DMS79 treated with DMSO at 0.1 percent for 48 hours (cell line): ENCODE measurements at places on chromosomes 4 and X.
A peak's percentile ranks its signal among the peaks of the same experiment; 100 is the strongest.

DNA sequence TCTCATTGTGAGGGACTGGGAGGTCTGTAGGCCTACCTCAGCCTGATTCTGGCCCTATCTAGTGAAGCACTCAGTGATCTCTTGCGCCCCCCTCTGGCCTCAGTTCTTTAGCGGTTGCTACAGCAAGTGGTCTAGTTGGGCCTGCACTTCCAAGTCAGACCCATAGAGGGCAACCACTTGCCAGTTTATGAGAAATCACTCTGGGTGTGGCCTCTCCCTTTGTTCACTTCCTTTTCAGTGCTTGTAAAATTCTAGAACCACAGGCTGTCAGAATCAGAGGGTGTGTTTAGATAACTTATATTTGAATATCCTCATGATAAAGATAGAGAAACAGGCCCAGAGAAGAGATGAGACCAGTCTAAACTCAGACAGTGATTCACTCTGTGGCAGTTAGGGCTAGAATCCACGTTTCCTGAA is 60.9 kb upstream of the LAS1L start:
- DNase-seq = peak; percentile 15

- no peak for DNase-seq
Measured at GRCh38 chrX:129714581-129714980, 24.2 kb upstream of the XPNPEP2 start.

GRCh38 chr4:175882891-175883290 is 70.8 kb upstream of the GPM6A start:
- DNase-seq = no peak

DNA sequence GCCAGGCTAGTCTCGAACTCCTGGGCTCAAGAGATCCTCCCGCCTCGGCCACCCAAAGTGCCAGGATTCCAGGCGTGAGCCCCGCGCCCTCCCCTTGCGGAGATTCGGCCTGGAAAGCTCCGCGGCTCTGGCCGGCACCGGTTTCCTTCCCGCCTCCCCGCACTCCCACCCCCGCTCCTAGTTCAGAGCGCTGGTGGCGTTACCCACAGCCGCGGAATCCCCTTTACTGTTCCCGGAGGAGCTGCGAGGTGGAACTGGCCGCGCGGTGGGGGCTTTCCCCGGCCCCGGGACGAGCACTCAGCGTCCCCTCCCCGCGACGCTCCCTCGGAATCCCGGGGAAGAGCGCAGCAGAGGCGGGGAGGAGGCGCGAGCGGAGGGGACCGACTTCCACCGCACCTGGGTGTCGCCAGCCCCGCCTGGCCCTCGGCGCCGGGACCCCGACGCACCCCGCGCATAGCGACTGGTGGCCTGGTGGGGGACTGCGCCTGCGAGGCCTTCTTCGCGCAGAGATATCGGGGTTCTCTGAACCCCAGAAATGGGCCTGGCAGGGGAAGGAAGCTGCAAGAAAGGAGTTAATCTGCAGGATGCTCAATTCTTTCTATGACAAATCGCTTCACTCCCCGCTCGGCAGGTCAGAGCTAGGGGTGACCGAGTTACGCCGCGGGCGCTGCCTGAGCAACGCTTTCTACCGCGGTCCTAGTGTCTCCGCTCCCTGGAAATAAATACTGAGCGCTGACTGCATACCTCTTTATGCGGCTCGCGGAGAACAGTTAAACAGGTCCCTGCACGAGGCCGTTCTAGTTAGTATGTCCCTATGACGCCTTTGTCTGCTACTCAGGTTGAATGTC is 14.6 kb upstream of the SLC25A4 start:
- peak; percentile 3 for DNase-seq

- DNase-seq = no peak
Measured at GRCh38 chr4:6333301-6334202, 63.9 kb downstream of the WFS1 start.

- no peak for DNase-seq
Measured at GRCh38 chr4:148782284-148782683, 340.1 kb upstream of the NR3C2 start.

DNA sequence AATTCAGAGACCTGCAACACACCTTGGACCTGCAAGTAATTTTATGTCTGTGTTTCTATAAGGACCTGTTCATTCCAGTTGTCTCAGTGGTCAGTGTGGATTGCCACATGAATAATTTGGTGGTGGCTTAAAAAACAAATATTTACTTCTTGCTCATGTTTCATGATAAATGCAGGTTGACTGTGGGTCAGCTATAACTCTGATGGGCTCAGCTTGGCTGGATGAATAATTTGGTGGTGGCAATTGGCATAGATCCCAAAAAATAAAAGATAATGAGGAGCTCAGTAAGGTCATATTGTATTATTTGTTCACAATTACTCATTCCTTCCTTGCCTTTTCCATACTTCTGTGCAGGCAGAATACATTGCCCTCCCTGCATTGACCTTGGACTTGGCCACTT is 18.9 kb upstream of the SCRG1 start:
- no peak for DNase-seq

DNA sequence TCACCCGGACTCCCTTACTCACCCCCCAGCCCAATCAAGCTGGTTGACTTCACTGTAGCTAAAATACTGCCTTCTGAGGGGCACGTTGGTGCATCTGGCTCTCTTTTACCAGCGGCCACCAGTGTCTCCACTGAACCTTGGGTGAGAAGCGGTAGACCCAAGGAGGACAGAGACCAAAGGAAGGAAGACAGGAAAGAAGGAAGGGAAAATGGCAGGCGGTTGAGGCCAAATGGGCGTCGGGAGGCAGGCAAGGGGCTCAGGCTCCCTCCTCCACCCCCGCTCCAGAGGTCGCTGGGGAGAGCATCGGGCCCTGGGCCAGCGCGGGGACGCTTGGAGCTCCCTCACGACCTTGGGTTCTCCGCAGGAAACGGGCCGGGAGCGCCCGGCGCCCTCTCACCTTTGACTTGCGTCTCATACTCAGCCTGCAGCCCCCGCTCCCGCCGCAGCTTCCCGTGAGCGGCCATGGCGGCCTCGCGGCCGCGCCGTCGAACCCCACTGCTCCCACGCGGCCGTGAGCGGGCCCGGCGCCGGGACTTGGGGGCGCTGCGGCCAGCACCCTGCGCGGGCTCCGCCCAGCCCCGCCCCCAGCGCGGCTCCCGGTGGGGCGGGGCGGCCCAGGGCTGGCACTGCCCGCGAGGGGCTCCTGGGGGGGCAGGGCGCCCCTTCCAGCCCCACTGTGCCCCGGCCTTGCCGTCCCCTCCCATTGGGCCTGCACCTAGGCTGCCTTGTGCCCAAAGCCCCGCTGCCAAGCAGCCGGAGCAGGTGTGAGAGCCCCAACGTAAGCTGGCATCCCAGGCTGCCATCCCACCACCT is at the start of gene ARHGAP4:
Gene ARHGAP4, minus strand, starts transcription at position 526 of the 813 bp plus-strand sequence. Its CDS starts 62 bp downstream, at position 464.
- peak; percentile 23 for DNase-seq
